ENCODE measurements at places on chromosomes 5 and 9.

- DNase-seq: no peak
These were observed 10.4 kb downstream of the LHX3 start for GRCh38 chr9:136194540-136194939.

- DNase-seq: no peak
These were observed 53.8 kb downstream of the ADRB2 start for GRCh38 chr5:148880197-148880596.

DNA sequence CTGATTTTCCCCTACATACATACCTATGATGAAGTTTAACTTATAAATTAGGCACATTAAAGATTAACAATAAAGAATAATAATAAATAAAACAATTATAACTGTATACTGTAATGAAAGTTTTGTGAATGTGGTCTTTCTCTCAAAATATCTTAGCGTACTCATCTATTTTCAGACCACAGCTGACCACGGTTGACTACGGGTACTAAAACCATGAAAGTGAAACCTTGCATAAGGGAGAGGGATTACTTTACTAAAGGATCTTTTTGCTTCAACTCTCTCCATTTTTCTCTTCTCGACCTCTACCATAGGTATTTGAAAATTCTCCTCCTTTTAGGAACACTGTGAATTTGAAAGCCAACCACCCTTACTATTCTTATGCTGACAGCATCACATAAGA lies 475.5 kb downstream of the CETN3 start:
- DNase-seq: no peak

DNA sequence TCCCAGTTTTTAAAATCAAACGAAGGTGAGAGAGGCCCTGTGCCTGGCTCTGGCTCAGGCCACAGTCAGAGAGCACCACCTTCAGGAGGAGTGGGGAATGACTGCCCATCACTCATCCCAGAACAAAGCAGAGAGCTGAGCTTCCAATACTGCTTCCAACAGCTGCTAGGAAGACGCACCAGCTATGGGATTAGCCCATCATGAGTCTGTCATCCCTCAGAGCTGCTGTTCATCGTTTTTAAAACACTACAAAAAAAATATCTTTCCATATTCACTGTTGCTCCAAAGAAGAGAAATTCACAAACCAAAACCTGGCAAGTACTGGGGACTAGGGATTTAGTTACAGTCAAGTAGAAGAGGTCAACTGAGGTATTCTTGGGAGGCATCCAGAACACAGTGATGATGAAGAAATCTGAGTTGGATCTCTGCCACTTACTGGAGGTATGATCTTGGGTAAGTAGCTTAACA lies 102.4 kb downstream of the CDK5RAP2 start:
- DNase-seq: peak; percentile 48

- no peak for DNase-seq
These were observed 42.5 kb upstream of the EFNA5 start for GRCh38 chr5:107713228-107713627.

DNA sequence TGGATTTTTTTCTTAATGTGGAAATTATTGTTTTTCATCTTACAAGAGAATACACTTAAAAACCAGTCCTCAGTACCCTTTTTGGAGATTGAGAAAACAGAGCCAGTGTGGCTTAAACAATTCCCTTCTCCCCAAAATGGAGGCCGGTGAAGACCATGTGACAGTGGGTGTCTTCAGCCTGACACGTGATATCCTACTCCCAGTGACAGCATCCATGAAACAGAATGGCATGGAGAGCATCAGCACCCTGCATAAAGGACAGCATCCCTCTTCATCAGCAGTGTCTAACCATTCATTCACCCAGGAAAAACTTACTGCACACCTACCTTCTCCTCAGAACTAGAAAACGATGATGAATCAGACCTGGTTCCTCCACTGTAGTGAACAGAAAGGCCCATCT lies 103.4 kb upstream of the RAI14 start:
- no peak for DNase-seq

GRCh38 chr9:4830699-4831098 lies 38.0 kb downstream of the RCL1 start:
- DNase-seq: no peak

DNA sequence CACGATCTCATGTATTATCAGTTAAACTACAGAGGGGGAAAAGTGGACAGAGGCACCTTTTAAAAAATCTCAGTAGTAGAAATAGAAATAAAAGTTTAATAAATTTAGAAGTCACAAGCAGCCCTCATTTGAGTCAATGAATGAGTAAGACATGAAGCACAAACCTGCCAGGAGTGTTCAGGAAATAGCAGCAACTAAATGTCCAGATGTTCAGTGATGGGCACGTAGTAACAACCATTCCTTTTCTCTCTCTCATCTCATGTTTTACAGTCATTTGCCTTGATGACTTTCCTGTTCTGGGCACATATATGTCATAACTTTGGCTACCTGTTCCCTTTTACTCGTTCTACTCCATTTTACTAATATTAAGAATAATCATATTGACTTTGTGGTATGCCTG lies 17.7 kb downstream of the ISOC1 start:
- no peak for DNase-seq

GRCh38 chr9:93952784-93953495 lies 2.2 kb downstream of the BARX1 start:
- no peak for DNase-seq

DNA sequence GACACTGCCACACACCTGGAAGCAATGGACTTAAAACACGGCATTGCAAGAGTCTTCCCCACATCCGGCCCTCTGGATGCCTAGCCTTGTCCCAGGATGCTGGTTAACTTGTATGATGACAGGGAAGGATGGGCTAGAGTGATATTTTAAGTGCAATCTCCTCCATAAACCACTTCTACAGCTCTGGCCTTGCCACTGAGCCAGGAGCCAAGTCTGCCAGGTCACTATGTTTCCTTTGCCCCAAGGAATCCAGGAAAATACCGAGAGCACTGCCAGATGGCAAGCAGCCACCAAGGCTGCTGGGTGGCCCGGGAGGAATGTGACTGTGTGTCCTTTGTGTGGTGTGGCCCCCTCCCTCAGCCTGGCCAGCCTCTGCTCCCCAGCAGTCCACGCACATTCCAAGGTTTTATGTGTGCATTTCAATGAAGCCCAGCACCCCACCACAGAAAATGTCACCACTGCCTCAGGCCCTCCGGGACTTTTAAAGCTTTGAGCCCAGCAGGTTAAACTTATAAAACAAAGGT lies 106.0 kb downstream of the FRMD3 start:
- DNase-seq: no peak

DNA sequence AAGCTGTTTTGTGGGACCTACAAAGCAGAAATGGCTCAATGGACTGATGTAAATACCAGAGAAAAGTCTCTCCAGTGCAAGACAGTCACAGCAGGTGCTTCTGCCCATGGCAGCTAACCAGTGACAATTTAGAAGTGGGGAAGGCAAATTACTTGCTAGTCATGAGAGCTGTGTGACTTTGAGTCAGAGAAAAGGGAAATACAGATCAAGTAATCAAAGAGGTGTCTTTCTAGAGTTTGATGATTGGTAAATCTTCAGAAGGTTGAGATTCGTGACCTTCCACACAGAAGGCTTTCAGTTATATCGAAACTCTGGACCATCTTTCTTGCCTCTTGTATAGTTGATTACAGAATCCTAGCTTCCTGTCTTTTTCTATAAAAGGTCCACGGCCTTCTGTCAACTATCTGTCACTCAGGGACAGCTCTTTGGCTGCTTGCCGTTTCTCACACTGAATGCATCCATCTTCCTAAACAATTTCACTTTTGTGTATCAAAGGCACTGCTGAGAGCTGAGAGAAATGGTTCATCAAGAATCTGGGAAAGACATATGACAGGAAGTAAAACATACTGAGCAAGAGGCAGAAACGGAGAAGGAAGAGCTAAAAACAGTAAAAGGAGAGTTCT lies 993.9 kb upstream of the ACO1 start:
- no peak for DNase-seq

GRCh38 chr5:55520117-55520839 lies 14.5 kb downstream of the PLPP1 start:
- no peak for DNase-seq

GRCh38 chr9:16125629-16126028 lies 572.8 kb downstream of the CCDC171 start:
- no peak for DNase-seq

DNA sequence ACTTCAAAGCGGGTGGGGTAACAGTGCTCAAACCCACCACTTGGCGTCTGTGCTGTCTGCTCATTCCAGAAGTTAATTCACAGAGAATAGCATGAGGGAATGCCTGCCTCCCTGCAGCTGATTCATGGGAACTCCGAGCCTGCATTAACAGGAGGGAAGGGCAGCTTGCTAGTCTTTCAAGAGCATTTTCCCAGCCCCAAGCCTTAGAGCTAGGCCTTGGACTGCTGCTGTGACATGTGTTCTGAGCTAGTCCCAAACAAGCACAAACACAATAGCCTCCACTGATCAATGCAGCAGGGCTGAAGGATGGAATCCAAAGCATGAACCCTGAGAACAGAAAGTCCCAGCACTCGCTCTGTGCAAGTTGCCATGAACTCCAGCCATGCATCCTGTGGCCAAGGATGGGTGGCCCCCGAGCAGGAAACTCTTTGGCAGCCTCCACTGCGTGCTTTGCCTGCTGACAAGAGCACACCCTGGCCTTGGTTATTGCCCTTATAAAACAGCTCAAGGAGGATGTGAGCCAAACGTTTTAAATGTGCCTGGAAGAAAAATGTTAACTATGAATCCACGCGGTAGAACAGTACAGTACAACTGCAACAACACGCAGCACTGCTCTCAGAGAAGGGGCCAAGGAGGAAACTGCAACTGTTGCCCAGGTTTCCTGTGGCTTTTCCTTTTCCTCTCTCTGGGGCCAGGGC lies 653.1 kb upstream of the KLF4 start:
- DNase-seq: no peak

DNA sequence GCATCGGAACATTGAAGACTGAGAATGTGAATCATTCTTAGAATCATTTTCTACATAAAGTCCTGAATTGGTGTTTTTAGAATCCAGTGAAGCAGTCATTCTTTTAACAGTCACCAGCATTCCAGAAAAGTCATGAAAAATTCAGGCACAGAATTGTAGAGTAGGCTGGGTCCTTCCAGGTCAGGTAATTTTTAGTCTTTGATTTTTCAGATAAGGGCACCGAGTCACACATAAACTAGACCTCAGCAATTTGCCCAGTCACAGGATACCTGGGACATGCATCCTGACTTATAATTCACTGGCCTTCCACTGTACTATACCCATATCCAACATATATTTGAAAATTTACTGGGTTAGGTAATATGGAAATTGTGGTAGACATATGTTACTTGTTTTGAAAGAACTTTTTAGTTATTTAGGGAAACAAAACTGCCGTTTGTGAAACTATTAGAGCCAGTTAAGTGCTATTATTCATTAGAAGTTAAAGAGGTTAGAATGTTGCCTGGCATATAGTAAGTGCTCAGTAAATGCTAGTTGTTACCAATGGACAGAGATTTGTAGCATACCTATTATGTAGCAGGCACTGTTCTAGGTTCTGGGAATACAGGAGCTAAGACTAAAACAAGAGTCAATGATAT lies 10.9 kb downstream of the MAN2A1 start:
- peak; percentile 68 for DNase-seq

- DNase-seq: no peak
These were observed 173.1 kb downstream of the PLK2 start for GRCh38 chr5:58286741-58287140.

GRCh38 chr9:95327239-95327865 lies 9.8 kb upstream of the FANCC start:
- DNase-seq: no peak

GRCh38 chr5:32098291-32098690 lies 75.8 kb downstream of the GOLPH3 start:
- DNase-seq: no peak

DNA sequence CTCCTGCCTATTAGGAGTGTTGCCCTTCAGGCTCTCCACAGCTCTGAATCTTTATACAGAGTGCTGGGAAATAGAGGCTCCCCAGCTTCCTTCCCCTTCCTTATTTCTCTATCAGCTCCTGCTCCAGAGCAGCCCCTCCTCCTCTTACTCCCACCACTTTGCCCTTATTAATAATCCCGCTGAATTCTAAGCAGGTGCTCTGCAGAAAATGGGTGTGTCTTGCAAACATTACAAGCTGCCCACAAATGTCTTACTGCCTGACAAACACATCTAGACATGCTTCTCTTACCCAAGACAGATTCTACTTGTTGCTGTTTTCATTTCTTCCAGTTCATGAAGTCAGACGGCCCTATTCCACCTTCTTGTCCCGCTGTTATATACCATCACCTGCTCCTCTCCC lies 6.4 kb downstream of the PHF24 start:
- no peak for DNase-seq

GRCh38 chr9:93678199-93679019 lies 102.0 kb downstream of the PHF2 start:
- DNase-seq: no peak

DNA sequence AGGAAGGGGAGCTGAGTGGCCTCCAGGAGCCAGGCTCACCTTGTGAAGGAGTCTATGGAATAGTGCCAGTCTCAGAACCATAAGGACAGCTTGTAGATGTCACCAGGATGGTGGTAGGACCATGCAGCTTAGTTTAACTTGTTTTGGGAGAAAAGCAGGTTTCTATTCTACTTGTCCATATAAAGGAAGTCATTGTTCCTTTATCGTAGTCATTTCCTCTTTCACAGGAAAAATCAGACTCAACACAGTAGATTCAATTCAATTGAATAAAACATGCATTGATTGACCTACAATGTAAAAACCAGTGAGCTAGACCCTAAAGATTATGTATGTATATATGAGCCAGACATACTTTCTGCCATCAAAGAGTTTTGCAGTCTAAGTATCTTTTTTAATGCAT lies 53.3 kb downstream of the MEGF10 start:
- no peak for DNase-seq

DNA sequence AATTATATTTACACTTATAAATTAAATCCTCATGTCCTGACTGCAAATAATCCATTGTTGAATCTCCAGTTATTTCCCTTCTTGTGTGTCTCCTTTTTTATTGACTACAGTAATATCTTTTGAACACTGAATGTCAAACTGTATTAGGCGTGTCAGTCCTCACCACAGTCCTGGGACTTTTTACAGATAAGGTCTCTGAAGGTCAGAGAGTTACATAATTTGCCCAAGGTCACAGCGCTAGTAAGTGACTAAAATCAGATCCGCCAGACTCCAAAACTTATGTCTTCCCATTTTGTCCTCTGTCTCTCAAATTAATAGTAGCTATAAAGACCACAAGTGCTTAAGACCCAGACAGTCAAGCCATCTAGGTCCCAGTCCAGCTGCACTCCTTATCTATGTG lies 274.3 kb downstream of the NR3C1 start:
- no peak for DNase-seq

DNA sequence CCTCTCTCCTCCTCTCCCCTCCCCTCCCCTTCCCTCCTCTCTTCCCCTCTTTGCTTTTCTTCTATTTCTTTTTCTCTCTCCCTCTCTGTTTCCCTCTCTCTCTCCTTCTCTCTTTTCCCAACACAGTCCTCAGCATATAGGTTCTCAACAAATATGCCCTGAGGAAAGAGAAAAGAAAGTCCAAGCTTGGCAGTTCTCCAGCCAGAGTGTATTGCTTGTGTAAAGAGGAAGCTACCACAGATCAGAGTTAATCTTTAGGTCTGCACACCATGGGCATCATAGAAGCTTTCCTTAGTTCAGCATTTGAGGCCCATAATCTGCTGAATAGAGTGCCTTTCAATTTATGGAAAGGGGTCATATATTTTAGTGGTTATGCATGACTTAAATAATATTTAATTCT lies 382.8 kb upstream of the WWC1 start:
- DNase-seq: no peak

GRCh38 chr9:26033336-26033735 lies 355.1 kb upstream of the TUSC1 start:
- no peak for DNase-seq

- DNase-seq: no peak
These were observed 1313.0 kb downstream of the MAT2B start for GRCh38 chr5:164818445-164818844.

- DNase-seq: no peak
These were observed 50.6 kb downstream of the PCSK5 start for GRCh38 chr9:75941066-75941465.

- no peak for DNase-seq
These were observed 15.6 kb downstream of the IRF1 start for GRCh38 chr5:132474881-132475496.

Data from inflammatory macrophage treated with lipopolysaccharide for 4 hours (primary cell).